HFFc6 (cell line): ENCODE measurements at places on chromosomes 16 and 17.

DNA sequence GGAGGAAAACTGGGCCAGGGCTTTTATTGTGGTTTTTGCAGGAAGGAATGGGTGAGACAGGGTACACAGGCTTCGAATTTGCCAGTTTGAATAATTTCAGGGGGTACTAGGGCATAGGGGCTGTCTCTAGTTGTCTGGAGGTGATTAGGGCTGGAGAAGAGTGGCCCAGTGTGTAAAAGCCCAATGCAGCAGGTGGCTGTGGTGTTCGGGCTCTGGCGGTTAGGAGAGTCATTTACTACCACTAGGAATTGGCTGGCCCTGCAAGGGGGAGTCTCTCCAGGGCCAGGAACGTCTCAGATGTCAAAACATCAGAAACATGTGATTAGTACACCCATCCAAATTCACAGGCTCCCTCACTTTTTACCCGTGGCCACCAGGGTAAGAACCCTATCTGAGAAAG, 50.3 kb downstream of the GINS3 start:
- DNase-seq, result no peak

DNA sequence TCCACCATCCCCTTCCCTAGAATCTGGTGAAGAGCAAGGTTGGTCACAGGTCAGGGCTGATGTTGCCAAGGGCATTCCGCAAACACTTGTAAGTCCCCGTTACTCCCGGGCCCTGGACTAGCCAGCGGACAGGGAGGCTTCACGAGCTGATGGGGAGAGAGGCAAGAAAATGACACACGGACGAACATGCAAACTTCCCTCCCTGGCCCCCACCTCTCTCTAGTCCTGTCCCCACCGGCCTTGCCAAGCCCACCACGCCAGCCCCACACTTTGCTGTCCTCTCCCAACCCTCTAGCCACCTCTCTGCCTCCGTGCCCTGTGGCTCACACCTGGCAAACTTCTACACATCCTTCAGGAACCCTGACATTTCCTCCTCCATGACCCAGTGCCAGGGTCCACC, 54.8 kb downstream of the RPH3AL start:
- no peak for DNase-seq

GRCh38 chr17:77473615-77474226, 333.0 kb downstream of the SEC14L1 start:
- no peak for DNase-seq

GRCh38 chr17:76515274-76515949, 14.2 kb upstream of the RHBDF2 start:
- DNase-seq, result peak; percentile 91

DNA sequence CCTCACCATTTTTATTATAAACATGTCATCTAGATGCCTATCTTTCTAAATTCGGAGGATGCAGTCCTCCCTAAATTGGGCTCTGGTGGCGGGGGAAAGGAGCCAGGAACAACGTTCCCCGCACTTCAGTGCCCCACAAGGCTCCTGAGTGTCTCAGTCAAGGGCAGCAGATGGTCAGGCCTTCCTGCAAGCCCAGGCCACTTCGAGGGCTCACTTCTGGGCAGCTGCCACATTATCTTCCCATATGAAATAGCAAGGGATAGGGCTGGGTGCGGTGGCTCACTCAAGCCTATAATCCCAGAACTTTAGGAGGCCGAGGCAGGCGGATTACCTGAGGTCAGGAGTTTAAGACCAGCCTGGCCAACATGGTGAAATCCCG, 32.3 kb downstream of the FBXO31 start:
- DNase-seq, result no peak

- no peak for DNase-seq
Measured at GRCh38 chr17:4475001-4475400, 23.7 kb upstream of the SPNS2 start.

DNA sequence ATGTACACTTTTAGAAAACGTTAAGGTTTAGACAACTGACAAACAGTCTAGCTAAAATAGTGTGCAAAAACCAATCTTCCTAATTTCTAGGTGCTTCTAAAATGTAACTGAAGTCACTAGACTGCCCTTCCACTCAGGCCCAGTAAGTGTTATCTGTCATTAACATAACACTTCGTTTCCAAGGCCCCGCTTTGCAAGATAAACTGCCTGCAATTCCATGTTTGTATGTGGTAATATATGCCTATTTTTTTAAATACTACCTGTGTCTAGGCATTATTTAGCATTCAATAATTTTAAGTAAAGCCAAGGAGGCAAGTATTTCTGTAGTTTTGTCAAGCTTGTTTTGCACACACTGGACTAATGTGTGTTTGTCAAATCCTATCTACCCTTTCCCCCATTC, 3.2 kb downstream of the USP32 start:
- no peak for DNase-seq

DNA sequence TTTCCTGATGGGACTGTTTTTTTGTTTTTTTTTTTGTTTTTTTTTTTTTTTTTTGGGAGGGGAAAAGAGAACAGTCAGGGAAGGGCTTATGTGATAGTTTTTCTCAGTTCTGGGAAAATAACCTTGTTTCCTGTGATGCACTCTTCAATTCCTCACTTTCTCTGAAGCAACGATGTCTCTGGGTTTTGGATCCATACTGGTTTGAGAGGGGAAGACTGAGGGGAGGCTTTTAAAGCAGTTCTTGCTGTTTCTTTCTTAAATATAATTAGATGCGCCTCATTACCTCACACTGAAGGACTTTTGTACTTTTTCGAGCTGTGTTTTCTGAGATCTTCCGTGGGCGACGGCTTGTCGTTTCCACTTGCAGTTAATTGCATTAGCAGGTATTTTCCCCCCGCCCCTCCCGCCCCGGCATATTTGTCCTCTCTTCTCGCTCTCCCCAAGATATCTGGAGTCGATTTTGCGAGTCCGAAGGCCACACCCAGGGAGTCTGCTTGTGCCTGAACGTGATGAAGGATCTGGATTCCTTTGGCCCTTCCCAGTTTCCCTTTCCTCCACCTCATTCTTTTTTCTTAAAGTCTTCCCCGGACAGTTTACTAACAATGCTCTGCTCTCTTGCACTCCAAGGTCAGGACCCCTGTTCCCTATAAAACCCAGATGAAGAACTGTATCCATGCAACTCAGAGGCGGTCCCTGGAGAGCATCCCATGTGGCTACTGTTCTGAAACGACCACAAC, 125.2 kb upstream of the ZFHX3 start:
- DNase-seq, result peak; percentile 2

- no peak for DNase-seq
Measured at GRCh38 chr17:14871921-14872320, 393.2 kb downstream of the PMP22 start.

DNA sequence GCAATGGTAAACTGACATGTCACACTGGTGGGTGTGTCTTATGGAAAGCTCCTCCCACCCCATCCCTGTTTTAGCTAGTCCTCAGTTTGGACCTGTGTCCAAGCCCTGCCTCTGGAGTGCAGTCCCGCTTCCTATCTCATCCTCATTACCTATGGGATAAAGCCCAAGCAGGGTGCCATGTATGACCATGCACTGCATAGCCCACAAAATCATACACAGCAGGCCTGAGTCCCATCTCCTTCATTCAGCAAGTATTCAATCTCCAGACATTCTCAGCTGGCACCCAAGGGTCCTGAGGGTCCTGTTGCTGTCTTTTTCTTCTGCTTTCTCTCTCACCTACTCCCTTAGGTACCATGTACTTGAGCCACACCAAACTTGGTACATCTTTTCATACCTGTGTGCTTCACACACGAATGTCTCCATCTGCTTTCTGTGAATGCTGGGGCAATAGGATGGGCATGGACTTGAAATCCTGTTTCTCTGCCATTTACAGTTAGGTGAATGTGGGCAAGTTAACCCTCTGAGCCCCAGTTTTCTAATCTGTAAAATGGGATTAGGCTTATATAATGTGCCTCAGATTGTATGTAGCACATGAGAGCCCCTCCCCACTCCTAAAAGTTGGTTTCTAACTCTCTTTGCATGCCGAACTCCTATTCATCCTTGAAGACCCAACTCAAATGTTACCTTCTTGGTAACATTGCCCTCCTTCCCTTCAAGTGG, 28.5 kb downstream of the TNS4 start:
- DNase-seq, result no peak

DNA sequence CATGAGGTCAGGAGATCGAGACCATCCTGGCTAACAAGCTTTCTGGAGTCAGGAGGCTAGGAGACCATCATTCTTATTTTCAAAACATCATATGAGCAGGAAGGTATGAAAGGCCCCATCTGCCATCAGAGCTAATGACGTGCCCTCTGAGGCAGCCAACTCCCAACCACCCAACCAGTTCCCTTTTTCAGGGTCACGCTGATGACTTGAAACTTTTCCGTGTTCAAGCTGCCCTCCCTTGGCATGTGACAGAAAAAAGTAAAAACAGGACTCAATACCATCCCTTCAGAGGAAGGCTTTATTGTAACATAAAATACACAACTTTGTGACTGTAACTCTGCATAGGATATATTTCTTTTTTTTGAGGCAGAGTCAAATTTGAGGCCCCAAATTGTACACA, 4.6 kb upstream of the GHDC start:
- DNase-seq, result no peak

- no peak for DNase-seq
Measured at GRCh38 chr17:56175299-56175955, 22.2 kb downstream of the ANKFN1 start.

DNA sequence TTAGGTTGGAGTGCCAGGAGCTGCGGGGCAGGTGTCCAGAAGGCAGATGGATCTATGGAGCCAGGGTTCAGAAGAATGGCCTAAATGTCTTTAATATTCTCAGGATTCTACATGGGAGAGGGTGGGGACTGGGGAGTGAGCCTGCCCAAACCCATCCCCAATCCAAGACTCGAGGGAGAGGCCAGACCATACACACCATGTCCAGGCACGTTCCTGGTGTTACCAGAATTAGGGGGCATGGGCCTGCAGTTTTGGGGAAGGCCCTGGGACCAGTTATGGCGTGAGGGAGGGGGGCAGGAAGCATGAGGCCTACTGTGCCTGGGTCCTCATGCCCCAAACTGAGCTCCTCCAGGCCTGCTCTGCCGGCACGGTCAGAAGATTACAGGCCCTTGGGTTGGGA, 1.9 kb downstream of the TAX1BP3 start:
- no peak for DNase-seq

GRCh38 chr16:74268372-74268782, 28.2 kb upstream of the PSMD7 start:
- DNase-seq, result no peak

GRCh38 chr16:73052576-73052975, 4.6 kb upstream of the ZFHX3 start:
- no peak for DNase-seq

DNA sequence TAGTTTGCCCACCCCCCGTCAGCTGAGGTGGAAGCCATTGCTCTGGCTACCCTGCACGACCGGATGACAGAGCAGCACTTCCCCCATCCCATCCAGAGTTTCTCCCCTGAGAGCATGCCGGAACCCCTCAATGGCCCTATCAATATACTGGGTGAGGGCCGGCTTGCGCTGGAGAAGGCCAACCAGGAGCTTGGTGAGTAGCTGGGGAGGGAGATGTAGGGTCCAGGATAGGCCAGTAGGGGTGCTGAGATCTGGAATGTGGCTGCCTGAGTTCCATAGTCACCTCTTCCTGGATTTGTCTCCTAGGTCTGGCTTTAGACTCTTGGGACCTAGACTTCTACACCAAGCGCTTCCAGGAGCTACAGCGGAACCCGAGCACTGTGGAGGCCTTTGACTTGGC, 6.4 kb downstream of the PFAS start:
- DNase-seq, result no peak

DNA sequence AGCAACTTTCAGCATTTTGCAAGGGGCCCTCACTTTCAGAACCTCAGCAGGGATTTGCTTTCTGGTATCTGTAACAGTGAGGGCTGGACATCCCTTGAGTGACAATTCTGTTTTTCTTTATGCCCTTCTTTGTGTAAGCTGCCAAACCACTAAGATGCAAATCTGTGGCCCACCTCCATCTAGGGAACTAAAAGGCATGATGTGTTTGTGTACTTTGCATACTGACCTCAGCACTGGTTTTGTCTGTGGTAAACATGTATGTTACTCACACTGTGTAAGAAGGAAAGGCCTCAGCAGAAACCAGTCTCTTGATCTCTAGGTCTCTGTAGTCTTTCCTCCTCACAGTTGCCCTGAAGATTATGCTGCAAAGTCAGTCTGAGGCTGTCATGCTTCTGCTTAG, 396.6 kb upstream of the DYNLRB2 start:
- DNase-seq, result no peak

DNA sequence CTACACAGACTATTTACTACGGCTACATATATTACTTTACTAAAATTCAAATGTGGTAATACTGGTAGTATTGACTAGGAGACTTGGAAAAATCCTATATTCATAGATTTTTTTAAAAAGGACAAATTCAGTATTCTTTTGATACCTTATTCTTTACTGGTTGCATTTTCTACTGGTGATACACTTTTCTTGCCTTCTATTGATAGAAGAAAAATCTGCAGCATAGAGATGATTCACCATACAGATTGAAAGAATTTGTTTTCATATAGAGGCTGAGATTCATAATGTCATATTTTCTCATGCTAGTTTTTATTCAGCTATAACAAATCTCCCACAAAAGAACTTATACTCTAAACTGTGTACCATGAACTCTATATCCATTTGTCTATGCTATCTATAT, 195.4 kb upstream of the C17orf78 start:
- DNase-seq, result no peak

- no peak for DNase-seq
Measured at GRCh38 chr16:62298600-62298999, 262.4 kb upstream of the CDH8 start.

- DNase-seq, result no peak
Measured at GRCh38 chr16:27407133-27407532, 5.2 kb downstream of the IL21R start.

DNA sequence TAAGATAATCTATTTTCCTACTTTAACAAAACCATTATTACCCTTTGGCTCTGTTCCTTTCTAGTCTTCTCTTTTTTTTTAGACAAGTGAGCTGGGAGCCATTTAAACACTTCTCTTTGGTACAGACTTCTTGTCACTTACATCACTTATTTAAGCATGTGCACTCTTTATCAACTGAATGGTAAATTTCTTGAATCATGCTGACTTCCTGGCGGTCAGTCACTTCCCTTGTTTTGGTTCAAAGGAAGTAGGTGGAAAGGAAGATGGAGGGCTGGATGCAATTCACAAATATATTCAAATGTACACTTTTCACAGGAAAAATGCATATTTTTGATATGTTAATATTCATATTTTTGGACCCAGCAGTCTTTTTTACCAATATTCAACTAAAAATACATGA, 97.1 kb downstream of the ITFG1 start:
- no peak for DNase-seq
